Aorta (tissue), 5 donors: ENCODE measurements at places on chromosomes 7 and 10. TPM values are rescaled to one million over a fixed set of nuclear protein-coding genes. Genes with fewer than 3 reads are reported as not detected.

DNA sequence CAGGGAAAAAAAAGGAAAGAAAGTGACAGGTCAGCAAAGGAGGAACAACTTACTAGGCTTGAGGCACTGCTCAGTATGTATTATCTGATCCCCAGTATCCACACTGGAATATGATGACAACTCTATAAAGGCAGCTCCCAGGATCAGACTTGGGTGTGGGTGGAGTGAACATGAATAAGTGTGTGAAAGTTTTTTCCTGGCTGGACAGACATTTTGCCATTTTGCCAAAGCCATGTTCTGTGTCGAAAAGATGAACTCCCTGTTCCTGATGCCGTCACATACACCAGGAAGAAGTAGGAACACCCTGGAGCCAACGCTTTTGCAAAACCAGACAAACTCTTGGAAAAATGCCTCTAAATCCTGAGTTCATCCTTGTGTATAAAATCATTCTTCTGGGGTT lies 143.2 kb upstream of the MEOX2 start:
- H3K27me3 ChIP-seq = no peaks in the 10 kb centered on the region
- no peaks in the 10 kb centered on the region for H3K36me3 ChIP-seq
- H3K4me3 ChIP-seq = no peak overlapping the region
- no peak for DNase-seq
- H3K4me1 ChIP-seq = no peaks in the 10 kb centered on the region

DNA sequence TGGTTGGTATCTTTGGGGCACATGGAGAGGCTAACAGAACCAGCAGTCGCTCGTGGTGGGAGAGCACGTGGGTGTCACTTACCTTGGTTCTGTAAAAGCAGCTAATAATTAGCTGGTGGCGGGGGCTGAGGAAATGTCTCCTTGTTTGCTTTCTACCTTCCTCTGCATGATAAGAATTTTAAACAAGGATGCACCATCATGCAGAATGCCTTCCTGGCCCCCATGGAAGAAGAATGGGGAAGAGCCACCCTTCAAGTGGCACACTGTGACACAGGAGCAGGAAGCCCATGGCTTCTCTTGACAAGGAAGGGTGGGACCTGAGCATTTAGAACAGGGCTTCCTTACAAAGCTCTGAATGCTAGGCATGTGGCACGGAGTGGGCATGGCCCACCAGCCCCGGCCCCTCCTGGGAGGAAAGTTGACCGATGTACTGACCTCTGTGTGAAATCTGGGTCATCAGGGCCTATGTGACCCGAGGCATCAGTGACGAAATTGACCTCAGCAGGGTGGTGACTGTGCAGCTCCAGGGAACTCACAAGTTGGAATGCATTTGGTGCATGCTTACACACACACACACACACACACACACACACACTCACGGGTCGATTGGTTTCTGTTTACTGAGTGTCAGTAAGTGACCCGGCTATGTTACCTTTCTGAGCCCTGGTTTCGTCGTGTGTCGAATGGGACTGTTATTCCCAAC lies 116.9 kb upstream of the ANLN start:
- H3K27ac ChIP-seq = no peak overlapping the region
- no peaks in the 10 kb centered on the region for H3K36me3 ChIP-seq
- H3K4me3 ChIP-seq = no peak overlapping the region
- no peak for DNase-seq

DNA sequence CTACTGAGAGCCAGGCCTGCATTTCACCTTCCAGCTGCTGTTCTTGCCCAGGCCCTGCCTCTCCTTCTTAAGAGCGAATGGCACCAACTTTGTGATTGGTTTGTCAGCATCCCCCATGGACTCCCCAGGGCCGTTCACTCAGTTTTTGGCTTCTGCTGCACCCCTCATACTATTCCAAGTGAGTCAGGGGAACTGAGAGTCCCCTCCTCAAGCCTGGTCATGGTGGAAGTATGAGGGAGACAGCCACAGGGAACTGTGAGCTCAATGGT lies 62.4 kb upstream of the ANTXRL start:
- H3K4me3 ChIP-seq = no peak overlapping the region
- H3K4me1 ChIP-seq = no peaks in the 10 kb centered on the region
- no peaks in the 10 kb centered on the region for H3K27me3 ChIP-seq
- no peak for DNase-seq
- H3K36me3 ChIP-seq = no peaks in the 10 kb centered on the region
- H3K27ac ChIP-seq = no peak overlapping the region

- H3K4me3 ChIP-seq = no peak overlapping the region
- no peak overlapping the region for H3K27ac ChIP-seq
- no peaks in the 10 kb centered on the region for H3K4me1 ChIP-seq
- DNase-seq = no peak
Measured at GRCh38 chr7:67947191-67947590, 950.6 kb downstream of the TYW1 start.

DNA sequence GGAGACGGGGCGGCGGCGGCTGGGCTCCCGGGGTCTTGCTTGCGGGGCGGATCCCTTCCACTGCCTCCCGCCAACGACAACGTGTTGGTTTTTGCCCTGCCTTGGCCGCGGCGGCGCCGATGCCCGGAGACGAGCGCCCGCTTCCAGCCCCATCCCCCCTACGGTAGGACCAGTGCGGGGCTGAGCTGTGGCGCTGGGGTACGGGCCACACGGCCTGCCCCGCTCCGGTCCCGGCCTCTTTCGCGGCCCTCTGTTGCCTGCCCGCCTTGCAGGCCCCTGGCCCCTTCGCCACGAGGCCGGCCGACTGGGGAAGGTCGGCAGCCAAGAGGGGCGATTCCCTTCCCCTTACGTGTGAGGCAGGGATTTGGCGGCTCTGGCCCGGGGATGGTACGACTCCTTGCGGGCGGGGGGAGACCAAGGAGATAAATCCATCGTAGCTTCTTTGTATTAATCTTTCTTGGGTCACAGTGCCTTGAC lies 488 bp downstream of the EIF4H start:
- H3K4me1 ChIP-seq = peaks cover 3% of the 10 kb centered on the region
- peak overlapping the region; percentile 88 for H3K4me3 ChIP-seq
- H3K36me3 ChIP-seq = no peaks in the 10 kb centered on the region
- peak overlapping the region; percentile 62 for H3K27ac ChIP-seq
- H3K27me3 ChIP-seq = no peaks in the 10 kb centered on the region

Gene HOXA2
- polyA plus RNA-seq = 3.6 TPM
